ENCODE measurements at places on chromosomes 6 and 20.

- DNase-seq: no peak
Observed at GRCh38 chr20:59340201-59340885, 39.9 kb downstream of the EDN3 start.

- no peak for DNase-seq
Observed at GRCh38 chr6:108748055-108748454, 100.2 kb upstream of the ARMC2 start.

DNA sequence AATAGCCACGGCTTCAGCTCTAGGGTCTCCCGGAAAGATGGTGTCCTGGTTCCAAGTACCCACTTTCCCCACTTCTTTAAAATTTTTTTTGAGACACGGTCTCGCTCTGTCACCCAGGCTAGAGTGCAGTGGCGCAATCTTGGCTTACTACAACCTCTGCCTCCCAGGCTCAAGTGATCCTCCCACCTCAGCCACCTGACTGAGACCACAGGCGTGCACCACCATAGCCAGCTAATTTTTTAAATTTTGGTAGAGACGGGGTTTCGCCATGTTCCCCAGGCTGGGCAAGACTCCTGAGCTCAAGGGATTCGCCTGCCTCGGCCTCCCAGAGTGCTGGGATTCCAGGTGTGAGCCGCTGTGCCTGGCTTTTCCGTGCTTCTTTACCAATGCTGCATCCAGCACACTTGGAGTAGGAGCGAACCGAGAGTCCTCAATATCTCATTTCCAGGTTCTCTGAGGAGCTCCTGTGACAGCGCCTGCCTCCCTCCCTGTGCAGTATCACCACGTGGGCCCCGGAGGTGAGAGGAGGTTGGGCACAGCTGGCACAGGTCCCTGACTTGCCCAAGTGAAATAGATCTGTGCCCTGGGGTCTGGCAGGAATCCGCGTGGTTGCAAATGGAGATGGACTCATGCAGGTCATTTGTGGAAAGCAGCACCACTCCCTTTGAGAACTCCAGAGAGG is 37.3 kb downstream of the EZR start:
- no peak for DNase-seq

DNA sequence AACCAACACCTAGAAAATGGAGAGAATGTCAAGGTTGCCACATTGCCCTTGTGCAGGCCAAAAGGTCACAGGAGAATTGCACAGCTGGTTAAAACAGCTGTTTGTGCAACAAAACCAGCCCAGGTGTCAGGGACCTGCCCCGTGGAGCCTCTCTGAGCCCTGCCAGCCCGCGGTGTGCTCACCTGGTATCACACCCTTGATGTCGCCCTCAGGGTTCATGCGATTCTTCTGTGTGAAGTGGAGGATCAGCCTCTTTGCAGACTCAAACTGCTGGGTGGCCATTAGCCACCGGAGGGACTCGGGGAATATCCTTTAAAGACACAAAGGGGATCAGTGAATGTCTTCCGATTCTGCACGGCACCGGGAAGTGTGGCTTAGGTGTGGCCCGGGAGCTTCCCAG is 39.2 kb downstream of the PSMG4 start:
- no peak for DNase-seq

- DNase-seq: no peak
Observed at GRCh38 chr6:63537201-63537958, 34.9 kb upstream of the LOC128125822 start.

GRCh38 chr6:10591422-10592160 is 70.4 kb downstream of the GCNT2 start:
- DNase-seq: no peak

GRCh38 chr6:156344491-156344890 is 432.7 kb upstream of the ARID1B start:
- DNase-seq: no peak

DNA sequence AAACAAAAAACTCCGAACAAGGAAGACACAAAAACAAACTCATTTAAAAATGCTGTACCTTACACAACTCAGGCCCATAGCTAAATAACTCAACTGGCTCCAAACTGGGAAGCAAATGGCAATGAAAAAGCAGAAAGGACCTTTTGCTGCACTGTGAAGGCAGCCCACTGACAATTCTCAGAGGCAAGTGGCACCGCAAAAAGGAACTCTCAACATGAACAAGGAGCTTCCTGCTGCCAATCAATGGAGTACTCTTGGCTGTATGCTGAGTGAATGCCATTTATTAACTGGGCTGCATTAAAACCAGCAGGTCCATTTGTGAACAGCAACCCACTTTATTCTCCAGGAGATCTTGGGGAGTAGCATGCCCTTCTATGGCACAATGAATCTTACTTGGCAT is 209.9 kb downstream of the PTPRK start:
- no peak for DNase-seq

- no peak for DNase-seq
Observed at GRCh38 chr20:53774461-53775203, 181.0 kb upstream of the ZNF217 start.

DNA sequence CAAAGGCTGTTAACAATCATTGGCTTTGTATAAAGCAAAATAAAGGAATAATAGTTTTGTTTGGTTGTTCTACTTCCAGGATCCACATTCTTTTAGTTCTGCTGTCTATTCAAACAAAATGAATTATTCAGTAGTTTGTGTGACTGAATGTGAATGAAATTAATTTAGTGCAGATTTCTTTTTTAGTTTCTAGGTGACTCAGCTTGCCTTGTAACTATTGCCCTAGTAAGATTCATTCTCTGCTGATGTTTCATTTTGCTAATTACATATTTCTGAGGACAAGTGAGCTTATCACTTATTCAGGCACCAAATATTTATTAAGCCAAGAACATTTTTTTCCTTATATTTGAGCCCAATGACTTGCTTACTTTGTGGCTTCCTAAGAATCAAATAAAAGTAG is 46.5 kb upstream of the RIPOR2 start:
- DNase-seq: peak; percentile 15

DNA sequence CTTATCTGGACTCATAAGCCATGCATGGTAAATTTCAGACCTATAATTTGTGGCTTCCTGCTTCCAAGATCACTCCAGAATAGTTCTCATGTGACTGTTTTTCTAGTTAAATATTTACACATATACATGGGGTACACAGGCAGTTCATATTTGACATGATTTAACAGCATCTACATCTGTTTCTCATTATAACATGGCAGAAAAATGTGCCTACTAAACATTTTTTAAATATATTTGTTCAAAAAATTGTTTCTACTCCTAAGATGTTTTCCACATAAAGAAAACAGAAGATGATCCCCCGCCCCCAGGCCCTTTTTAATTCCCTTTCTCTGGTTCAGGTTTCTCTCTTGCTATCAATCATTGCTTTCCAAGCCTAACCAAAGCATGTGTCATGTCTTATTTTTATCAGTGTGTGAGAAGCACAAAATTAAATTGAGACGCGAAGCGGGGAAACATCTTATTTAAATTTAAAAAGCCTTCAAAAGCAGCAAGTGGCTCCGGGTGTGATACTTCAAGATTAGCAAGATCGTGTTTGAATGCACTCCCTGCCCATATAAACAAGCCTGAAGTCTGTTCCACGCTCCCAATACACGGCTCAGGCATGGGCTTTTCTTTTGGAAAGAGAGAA is 37.3 kb downstream of the IPCEF1 start:
- no peak for DNase-seq
